ENCODE measurements at places on chromosomes 7 and 10.
A peak's percentile ranks its signal among the peaks of the same experiment; 100 is the strongest.

DNA sequence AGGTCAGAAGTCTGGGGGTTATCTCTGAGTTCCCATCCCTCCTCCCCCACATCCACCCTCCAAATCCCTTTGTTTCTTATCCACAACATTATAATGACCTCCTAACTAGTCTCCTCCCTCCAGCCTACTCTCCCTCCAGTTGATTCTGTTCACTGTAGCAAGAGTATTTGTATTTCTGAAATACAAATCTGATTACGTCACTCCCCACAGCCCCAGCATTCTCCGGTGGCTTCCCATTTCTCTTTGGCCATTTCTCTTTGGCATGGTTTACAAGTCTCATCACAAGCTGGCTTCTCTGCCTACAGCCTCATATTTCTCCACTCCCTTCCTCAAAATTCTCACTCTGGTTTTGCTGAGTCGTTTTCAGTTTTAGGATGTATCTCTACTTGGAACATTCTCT, 24.6 kb upstream of the MRPS33 start:
- DNase-seq = no peak

DNA sequence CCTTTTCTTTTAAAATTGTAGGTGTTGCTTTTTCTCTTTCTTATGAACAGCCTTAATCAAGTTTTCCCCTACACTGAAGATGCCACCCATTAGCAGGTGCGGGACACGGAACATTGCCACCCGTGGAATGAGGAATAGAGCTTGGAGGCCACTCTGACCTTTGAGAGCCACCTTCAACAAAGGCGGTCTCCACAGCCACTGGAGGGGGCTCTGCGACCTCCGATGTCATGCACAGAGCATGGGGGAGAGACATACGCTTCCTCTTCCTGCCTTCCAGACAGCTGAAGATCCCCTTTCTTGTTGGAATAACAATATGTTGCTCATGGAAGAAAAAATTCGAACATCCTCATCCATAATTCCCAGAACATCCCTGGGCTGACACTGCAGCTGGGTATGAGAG, 39.1 kb downstream of the ADARB2 start:
- no peak for DNase-seq

DNA sequence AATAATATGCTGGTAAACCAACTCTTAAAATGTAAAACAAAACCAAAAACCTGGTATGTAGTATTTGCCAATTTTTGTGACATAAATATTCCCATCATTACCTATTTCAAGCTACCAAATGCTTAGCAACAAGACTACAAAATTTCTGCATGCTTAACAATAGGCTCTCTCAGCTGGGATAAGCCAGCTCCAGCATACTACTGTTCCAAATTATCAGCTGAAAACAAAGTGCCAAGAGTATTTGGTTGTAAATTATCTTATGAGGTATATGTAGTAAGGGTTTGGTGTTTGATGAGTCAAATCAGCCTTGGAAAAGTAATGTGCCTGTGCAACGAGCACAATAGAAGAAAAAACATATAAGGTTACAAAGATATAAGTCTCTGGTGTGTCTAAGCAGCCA, 263.2 kb downstream of the HGF start:
- DNase-seq = peak; percentile 95

DNA sequence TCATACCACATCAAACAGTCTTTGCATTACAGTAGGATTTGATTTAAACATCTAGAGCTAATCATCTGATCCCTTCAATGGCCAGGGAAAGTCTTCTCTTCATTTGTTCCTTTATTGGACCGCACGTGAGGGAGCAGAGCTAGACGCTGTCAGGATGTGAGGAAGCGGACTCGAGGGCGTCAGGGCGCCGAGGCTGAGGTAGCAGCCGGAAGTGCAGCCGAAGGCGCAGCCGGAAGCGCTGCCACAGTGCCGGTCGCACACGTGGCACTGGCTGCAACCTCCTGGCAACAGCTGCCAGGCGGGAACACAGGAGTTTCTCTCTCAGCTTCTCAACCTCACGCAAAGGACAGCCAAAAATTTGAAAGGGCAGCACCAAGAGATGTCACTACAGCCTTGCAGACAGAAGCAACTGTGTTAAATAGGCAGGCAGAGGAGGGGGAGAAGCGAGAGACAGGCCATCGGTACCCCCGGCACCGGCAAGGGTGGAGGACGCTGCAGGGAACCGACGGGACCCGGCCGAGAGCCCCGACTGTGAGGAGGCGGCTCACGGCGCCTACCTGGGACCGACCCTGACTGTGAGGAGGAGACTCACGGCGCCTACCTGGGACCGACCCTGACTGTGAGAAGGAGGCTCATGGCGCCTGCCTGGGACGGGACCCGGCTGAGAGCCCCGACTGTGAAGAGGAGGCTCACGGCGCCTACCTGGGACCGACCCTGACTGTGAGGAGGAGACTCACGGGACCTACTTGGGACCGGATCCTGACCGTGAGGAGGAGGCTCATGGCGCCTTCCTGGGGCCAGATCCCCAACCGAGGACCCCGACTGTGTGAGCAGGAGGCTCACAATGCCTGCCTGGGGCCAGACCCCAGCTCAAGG, 32.3 kb downstream of the VIPR2 start:
- DNase-seq = no peak

Data from NCI-H526 (cell line).